ENCODE measurements at places on chromosomes 3 and 15. TPM values are rescaled to one million over a fixed set of nuclear protein-coding genes. Genes with fewer than 3 reads are reported as not detected.

- no peak for DNase-seq
Observed at GRCh38 chr3:112775011-112775742, 71.5 kb downstream of the CD200R1L start.

The ZBED2 gene
- not detected for total RNA-seq

DNA sequence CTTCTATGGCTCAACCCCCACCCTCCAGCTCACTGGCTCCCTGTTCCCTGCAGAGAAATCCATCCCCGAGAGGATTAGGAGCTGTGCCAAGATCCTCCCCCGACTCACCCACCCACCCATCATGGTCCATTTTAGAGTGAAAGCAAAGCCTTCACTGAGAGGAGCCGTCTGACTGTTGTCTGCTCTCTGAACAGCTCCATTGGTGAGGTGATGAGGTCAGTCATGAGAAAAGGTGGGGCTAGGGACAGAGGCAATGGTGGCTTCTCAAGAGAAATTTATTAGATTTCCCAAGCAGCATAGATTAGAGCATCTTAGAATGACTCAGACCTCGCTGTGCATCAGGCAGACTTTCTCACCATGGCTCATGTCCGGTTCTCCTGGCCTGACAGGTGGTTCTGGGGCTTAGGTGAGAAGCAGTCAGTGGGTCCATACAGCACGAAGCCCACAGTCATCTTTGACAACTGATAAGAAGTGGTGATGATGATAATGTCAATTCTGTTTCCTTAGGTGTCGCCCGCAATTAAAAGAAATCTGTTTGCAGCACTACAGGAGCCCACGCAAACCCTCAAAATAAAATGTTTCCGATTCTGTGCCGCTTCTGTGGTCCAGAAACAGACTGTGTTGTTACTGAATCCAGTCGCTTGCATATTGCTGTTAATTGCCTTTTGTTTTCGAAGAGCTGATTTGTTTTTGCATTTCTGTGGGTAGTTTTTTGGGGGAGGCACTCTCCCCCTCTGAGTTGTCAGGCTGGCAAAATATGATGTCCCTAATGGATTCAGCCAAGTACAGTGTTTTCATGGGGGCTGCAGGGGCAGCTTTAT is 24.8 kb upstream of the RHO start:
- no peak for DNase-seq

The PLAAT1 gene
- 1.7 TPM for total RNA-seq

- DNase-seq, result peak; percentile 22
Observed at GRCh38 chr3:160757233-160758106, 1.4 kb downstream of the PPM1L start.

DNA sequence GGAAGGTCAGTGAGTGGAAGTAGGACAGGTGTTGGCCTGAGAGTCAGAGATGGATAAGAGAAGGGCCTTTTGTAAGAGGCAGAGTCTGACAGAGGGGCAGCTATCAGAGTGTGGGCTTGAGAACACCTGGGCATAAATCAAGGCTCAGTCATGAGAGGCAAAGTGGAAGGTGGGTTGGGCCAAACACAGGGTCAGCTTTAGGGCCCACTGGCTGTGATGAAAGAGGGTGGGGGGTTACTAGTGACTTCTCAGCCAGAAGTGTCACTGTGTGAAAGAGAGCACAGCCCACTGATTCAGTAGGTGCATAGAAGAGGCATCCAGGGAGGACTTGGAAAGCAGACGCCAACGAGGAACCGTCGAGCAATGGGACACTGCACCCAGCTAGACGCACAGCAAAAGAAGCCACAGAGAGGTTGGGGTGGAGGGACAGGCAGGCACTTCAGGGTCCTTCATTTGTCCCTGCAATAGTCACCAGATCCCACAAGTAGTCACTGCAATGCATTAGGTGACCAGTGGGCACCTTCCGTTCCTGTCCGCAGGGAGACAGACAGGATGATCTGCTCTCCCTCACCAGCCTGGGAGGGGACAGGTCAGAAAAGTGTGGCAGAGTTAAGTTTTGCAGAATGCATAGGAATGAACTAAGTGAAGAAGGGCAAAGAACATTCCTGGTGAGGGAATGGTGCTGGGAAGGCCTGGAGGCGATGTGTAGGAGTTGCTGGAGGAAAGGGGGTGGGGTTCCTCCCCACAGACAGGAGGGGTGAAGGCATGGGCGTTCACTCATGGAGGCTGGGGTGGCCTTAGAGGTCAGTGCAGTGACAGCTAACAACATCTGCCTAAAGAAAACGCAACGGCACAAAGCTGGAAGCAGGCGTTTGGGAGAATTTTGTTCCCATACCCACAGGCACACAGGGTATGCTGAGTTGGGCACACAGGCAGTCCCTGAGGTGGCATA is 36.3 kb downstream of the MESD start:
- no peak for DNase-seq

- DNase-seq, result no peak
Observed at GRCh38 chr15:40845036-40845435, 1.2 kb downstream of the SPINT1 start.

DNA sequence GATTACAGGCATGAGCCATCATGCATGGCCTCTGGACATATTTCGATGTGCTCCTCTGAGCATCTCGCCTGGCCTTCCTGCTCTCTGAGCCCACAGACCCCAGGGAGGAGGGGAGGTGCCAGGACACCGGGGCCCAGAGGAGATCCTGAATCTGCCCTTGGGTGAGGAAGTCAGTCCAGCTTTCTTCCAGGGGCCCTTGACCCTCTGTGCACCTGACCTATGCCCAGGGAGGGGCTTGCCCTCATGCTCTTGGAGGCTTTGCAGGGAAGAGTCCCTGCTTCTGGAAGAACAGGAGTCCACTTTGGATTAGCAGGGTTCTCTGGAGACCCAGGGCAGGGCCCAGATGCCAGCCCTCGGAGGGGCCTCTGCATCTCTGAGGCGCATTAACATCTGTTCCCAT is 1.4 kb downstream of the ACSBG1 start:
- no peak for DNase-seq

DNA sequence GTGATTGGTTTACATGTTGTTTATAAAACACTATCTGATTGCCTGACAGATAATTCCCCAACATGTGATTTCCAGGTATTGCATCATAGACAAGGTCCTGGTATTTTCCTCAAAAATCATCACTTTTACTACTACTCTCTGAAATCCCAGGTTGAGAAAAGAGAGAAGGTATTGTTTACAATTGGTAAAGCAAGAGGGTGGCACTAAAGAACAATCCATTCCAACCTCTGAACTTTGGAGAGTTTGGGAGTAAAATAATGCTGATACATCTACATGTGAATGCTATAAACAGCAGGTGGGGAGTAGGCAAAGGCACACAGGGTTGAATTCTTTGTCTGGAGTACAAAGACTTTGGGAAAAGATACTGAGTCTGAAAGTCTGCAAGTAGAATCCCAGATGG is 134.2 kb downstream of the WDR72 start:
- DNase-seq, result no peak

The FAM107A gene
- total RNA-seq, result 0.18 TPM

DNA sequence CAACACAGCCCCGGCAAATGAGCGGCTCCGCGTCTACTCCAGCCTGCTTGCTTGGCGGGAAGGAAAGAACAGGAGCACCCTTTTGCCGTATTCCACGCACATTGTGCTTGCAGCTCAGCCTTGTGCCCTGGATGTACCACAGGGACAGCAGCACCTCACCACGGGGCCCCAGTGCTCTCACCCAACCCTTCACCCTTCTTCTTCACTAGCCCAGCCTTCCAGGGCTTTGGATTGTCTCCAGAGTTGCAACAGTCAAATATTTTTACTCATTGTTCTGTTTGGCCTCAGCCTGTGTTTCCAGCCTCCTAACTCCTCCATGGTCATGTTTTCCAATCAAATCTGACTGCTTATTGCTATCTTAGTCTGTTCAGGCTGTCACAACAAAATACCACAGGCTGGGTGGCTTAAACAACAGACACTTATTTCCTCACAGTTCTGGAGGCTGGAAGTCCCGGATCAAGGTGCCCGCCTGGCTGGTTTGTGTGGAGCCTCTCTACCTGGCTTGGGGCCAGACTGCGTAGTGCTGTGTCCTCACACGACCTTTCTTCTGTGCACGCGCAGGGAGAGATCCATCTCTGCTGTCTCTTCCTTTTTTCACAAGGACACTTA is 79.2 kb upstream of the ABHD17C start:
- no peak for DNase-seq

- no peak for DNase-seq
Observed at GRCh38 chr3:32880225-32880624, 62.4 kb downstream of the TRIM71 start.

DNA sequence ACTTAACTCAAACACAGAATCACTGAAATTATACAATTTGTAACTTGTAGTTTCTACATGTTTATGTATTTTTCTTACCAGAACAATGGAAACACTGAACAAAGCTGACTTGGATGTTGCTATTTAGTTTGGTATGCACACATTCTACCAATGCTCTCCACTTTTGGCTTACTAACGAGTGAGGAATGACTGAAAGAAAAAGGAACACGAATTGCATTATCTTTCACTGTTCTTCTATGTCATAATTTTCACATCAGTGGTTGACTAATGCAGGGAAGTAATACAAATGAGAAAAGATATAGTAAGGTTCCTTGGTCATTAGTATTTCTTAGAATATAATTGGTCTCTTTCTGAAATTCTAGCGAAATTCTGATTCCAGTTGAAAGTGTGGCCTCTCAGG is 9.8 kb upstream of the CNTN3 start:
- DNase-seq, result no peak

The LRRK1 gene
- total RNA-seq, result 4.8 TPM

The SCG3 gene
- 37.0 TPM for total RNA-seq

DNA sequence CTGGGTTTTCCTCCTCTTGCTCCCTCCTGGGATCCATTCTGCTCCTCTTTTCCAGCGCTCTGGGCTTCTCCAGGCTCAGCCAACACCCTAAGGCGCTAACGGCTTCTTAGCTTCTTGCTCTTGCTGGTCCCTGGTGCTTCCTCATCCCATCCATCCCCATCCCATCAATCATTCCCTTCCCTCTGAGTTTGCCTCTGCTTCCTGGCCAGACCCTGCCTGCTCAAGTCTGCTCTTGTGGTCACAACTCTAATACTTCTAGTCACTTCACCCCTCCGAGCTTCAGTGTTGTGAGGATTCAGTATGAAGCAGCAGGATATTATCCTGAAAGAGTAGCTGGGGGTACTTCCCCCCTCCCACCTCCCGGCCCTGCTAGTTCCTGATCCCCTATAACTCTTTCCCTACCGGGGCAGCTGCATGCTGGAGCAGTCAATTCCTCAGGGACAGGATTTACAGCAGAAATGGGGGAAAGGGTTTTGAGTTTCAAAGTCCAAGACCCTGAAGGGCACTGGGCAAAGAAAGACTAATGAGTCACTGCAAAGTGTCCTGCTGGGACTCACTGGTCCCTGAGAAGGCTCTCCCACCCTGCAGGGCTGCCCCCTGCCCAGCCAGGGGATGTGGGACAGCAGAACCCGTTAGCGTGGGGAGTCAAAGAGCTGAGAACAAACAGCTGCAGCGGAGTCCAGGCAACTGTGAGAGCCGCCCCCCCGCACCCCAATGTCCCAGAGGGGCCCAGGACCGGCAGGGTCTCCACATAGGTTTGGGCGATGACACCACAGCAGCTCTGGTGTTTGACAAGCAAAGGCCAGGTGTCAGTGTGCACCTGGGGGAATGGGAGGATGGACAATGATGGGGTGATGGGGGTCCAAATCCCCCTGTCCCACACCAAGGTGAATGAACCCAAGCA is 2.3 kb upstream of the SYNM start:
- DNase-seq, result no peak

DNA sequence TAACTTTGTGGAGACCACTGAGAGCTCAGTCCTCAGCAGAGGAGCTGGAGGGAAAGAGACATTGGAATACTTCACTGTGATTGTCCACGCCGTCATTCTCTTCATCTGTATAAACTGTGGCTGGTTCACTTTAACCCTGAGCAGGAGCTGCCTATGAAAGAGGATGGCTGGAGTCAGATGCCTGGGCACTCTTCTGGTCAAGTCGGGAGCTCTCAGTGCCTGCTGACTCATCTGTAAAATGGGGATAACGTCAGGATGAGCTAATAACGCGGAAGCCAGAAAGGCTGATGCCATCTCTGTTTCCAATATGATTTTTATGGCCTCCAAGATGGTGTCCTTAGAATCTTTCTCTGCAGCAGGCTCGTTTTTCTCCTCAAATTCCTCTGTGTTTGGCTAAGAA is 51.6 kb upstream of the MRPS22 start:
- no peak for DNase-seq

The TRPM1 gene
- not detected for total RNA-seq

GRCh38 chr3:112738366-112738765 is 97.4 kb upstream of the CCDC80 start:
- DNase-seq, result no peak

DNA sequence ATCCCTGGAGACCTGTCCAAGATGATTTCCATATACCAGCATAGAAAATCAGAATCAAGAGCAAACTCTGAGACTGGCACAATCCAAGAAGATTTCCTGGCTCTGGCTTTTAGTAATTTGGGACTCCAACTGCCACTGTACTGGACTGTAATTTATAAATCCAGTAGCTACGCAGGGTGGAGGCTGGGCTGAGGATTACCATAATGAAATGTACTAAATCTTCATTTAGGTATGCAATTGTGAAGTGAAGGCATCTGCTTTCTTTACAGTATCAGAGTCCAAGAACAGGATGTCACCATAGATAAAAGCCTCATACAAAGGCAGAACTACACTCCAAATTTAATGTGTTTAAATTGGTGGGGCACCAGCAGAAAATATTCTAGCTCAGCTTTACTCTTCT is 46.5 kb downstream of the TMEM39A start:
- DNase-seq, result no peak

- DNase-seq, result peak; percentile 49
Observed at GRCh38 chr3:14602006-14602803, 49.4 kb upstream of the CCDC174 start.

The RYR3 gene
- 4.8 TPM for total RNA-seq

DNA sequence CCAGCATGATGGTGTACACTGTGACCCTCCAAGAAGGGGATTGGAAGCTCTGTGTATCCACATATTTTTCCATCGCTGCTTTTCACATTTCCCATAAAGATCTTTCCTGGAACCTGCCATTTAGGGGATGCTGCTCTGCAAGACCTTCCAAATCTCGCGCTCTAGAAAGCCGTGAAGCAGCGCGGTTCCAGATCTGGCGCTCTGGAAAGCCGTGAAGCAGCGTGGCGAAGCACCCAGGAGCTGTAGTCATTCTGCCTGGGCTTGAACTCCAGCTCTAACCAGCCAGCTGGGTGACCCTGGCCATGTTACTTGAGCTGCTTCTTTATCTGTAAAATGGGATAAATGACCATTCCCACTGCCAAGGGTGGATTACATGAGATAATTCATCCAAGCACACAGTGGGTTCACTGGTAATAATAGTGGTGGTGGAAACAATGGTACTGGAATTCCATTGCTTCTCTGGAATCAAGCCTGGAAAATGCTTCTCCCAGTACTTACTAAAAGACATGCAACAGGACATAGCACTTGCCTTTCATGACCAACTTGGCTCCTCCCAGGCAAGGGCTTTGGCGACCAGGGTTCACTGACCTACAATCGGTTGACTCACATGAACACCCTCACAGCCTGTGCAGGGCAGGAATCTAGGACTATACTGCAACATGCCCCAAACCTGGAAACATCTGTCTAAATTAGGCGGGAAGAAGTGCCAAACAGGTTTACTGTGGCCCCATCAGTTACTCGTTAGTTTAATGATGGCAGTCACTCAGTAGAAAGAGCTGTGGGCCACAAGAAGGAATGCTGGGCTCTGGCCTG is 70.7 kb downstream of the XXYLT1 start:
- DNase-seq, result no peak

- DNase-seq, result no peak
Observed at GRCh38 chr3:183506674-183507320, 48.7 kb downstream of the KLHL6 start.

GRCh38 chr3:73781541-73781940 is 156.8 kb upstream of the PDZRN3 start:
- no peak for DNase-seq

The IL5RA gene
- not detected for total RNA-seq

The RAB6B gene
- 3.9 TPM for total RNA-seq
